ENCODE measurements at places on chromosomes 13 and 19. TPM values are rescaled to one million over a fixed set of nuclear protein-coding genes. Genes with fewer than 3 reads are reported as not detected.

RXFP2 gene
- total RNA-seq: not detected

ZNF536 gene
- total RNA-seq: 0.38 TPM

CBARP gene
- total RNA-seq: 6.1 TPM

COX6B1 gene
- total RNA-seq: 474 TPM

ZNF223 gene
- total RNA-seq: 1.9 TPM

TNFAIP8L1 gene
- total RNA-seq: 10.8 TPM

KIR3DL2 gene
- total RNA-seq: not detected

ZNF615 gene
- 3.2 TPM for total RNA-seq

PRKCSH gene
- 334 TPM for total RNA-seq

ZNF420 gene
- 3.8 TPM for total RNA-seq

CGB1 gene
- 3.7 TPM for total RNA-seq

NFKBIB gene
- 19.8 TPM for total RNA-seq

FAM83E gene
- total RNA-seq: not detected

ZNF845 gene
- 2.4 TPM for total RNA-seq

CAMSAP3 gene
- total RNA-seq: 2.3 TPM

TMPRSS9 gene
- total RNA-seq: not detected

ZNF382 gene
- 12.5 TPM for total RNA-seq

CLN5 gene
- 21.3 TPM for total RNA-seq

DIAPH3 gene
- 33.1 TPM for total RNA-seq

MCEMP1 gene
- not detected for total RNA-seq

ZNF610 gene
- 2.2 TPM for total RNA-seq

Measured in mesangial cell (primary cell).